ENCODE measurements at places on chromosomes 1 and 21. TPM values are rescaled to one million over a fixed set of nuclear protein-coding genes. Genes with fewer than 3 reads are reported as not detected.
A peak's percentile ranks its signal among the peaks of the same experiment; 100 is the strongest.

MAB21L3 gene
- total RNA-seq = not detected

NES gene
- total RNA-seq = not detected

MFSD2A gene
- total RNA-seq = 2.5 TPM

USP24 gene
- total RNA-seq = 76.3 TPM

GRCh38 chr1:168821434-168821833 is 92.4 kb upstream of the DPT start:
- DNase-seq = no peak

DNA sequence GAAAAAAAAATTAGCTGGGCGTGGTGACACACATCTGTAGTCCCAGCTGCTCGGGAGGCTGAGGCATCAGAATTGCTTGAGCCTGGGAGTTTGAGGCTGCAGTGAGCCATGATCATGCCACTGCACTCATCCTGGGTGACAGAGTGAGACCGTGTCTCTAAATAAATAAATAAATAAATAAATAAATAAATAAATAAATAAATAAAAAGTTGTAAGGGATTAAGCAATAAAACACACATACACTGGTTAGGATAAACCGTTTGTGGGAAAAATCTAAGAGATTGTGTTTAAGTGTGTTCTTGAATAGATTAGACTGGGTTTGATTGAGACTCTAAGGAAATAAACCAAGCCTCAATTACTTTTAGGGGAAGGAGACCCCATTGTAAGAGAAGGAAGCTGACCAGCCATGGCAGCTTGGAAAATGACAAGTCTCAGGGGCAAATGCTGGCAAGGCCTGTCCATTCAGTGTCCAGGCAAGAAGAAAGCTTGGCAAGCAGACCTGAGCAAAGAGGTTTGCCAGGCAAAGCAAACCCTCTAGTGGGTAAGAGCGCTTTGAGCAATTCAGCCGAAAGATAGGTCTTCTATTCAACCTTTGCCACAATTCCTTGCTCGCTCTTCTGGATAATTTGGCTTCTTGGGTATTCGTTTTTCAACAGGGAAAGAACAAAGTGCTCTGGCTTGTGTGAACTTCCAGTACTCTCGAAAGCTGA is 106.9 kb upstream of the SERBP1 start:
- no peak for DNase-seq

DNA sequence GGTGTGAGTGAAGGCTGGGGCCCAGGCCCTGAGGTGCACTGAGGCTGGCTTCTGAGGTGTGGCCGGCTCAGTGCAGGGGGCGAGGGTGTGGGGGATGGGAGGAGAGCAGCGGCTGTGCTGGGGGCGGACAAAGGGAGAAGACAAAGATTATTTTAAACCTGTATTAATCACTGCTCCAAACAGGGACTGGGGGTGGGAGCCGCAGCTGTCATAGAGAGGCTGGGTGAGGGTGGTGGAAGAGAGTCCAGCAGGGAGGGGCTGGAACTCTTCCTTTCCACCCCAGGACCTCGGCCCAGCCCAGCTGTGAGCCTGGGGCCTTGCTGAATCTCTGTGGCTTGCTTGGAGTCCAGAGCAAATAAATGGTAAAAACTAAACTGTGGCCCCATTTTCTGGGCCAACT is 106.9 kb downstream of the KCND3 start:
- DNase-seq = no peak

PTPN14 gene
- total RNA-seq = 0.03 TPM

LHX4 gene
- not detected for total RNA-seq

- DNase-seq = no peak
Observed at GRCh38 chr1:168725060-168725459, 3.9 kb downstream of the DPT start.

DNA sequence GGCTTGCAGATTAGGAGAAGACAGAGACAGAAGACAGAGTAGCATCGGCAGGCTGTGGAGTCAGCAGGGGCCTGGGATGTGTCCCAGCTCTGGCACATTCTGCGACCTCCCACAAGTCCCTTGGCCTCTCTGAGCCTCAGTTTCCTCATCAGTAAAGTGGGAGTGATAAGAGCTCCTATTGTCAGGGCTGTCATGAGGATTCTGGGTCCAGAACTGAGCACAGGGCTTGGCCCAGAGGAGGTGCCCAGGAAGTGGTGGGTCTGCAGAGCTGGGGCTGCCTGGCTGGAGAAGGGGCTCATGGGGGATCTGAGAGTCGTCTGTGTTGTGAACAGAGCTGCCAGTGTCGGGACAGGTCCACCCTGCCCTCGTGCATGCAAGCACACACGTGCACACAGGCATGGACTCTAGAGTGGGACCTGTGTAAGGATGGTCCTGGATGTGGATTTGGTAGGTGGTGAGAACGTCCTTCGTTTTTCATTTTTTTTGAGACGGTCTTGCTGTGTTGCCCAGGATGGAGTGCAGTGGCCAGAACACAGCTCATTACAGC is 262.9 kb downstream of the PTPRU start:
- DNase-seq = no peak

DNA sequence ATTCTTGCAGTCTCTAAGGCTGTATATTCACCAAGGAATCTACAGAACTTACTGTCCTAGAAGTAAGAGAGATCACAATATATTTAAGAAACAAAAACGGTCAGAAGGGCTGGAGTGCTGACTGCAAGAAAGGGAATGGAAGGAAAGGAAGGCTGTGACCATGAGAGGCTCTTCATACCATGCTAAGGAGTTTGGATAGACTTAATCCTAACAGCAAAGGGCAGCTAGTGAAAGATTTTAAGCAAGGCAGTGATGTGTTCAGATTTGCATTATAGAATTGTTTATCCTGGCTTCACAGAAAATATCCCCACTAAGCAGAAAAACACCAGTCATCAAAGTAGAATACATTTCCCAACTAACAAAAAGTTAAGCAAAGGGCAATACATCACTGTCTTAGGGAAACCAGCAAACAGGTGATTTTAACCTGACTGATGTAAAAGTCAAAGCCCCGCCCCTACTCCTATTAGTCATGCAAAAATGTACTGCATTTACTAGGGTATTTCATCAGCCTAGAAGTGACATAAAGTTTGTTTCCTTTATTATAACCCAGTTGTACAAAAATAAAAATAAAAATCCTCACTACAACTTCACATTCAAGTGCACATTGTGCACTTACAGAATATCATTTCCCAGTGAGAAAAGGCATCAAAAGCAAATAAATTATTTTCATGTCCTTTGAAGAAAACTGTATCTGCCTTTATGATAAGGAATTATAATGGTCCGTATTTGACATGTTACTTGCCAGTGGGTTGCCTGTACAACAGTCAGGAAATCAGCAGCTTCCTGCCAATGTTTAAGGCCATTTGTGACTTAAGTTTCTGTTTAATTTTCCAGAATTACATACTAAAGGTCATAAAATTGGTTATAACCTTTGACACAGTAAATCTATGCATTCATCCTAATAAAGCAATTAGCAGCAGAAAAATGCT is 17.2 kb downstream of the JAK1 start:
- peak; percentile 65 for DNase-seq

C1orf56 gene
- total RNA-seq = 1.2 TPM

GRCh38 chr1:236287757-236288619 is 6.2 kb upstream of the ERO1B start:
- no peak for DNase-seq

SPATA46 gene
- total RNA-seq = not detected

DNA sequence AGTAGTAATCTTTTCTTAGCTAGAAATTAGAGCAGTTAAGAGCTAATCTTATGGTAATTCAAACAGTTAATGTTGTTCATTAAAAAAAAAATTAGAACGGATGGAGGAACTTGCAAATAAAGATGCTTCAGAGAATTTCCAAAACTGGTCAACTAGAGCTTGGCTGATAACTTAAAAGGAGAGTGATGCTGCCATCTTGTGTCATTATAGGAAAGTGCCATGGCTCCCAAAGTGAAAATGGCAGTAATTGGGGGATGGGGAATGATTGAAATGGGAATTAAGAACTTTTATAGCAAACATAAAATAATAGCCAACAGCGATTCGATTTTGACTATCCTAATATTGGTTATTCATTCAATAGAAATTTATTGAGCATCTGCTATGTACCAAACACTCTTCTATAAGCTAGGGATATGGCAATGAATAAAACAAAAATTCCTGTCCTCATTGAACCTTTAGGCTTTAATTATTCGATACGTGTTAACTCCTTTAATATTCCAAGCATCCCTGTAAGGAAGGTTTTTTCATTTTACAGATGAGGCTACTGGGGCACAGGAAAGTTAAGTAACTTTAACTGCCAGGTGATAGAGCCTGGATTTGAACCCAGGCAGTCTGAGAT is 5.7 kb upstream of the PLPP3 start:
- no peak for DNase-seq

GRCh38 chr1:221910222-221910621 is 168.3 kb upstream of the DUSP10 start:
- no peak for DNase-seq

- no peak for DNase-seq
Observed at GRCh38 chr1:1377540-1378205, 2.7 kb upstream of the AURKAIP1 start.

GRCh38 chr1:93963585-93963984 is 54.4 kb upstream of the GCLM start:
- DNase-seq = no peak

GRCh38 chr1:206551986-206552326 is 44.6 kb downstream of the RASSF5 start:
- peak; percentile 93 for DNase-seq

ANP32E gene
- 31.9 TPM for total RNA-seq

DNA sequence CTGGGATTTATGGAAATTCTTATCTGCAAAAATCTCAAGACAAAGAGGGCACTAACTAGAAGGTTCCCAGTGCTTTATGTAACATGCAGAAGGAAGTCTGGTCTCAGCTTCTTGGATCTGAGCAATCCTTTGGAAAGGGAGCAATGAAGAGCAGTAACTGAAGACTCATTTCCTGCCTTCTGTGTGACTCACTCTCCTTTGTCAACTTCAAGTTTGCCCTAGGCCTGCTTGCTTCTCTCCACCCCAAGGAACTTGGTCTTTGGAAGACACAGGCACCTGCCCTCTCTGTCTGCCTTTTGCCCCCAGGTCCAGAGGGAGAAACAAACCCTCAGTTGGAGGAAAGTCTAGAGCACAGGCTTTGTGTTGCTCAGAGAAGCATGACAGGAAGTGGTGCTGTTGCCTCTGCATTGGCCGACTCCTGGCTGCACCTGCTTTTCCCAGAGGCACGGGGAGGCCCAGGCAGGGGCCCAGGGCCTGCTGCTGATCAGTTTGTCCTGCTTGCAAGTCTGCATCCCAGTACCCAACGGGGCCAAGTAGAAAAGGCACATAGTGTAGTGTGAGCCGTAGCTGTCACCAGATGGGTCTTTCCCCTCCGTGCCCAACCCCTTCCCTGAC is 137.2 kb downstream of the DHRS3 start:
- peak; percentile 46 for DNase-seq

DNA sequence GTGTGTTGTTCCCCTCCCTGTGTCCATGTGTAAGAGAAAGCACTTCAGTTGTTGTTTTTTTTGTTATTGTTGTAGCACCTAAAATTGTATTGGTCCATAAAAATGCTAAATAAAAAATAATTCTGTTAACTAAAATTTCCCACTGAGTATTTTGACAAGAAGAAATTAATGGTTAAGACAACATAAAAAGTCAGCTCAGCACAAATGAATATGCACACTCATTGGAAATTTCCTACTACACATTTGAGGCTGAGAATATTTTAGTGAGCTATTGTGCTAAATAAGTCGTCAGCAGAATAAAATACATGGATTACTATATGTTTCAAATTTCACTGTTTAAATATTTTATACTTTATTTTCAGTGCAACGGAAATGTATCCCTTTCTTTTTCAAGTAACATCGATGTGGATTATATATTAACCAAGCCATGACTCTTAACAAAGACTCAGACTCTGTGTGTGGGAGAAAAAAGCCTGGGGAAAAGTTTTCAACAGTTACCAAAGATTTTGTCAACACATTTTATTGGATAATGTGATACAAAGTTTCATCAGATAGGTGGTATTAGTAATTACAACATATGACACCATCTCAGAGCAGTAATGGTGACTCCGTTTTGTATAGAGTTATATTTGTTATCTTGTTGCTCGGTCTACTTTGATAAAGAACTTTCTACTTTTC is 63.4 kb downstream of the LYPLAL1 start:
- DNase-seq = no peak

OR2T12 gene
- not detected for total RNA-seq

DNA sequence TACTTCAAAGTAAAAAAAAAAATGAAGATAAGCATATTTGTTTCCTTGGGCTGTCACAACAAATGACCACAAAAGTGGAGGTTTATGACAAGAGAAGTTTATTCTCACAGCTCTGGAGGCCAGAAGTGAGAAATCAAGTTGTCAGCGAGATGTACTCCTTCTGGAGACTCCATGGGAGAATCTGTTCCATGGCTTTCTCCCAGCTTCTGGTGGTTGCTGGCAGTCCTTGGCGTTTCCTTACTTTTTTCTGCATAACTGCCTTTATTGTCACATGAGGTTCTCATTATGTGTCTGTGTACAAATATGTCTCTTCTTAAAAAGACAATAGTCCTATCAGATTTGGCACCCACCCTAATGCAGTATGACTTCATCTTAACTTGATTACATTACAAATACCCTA is 398.3 kb downstream of the KCNT2 start:
- DNase-seq = no peak

DNA sequence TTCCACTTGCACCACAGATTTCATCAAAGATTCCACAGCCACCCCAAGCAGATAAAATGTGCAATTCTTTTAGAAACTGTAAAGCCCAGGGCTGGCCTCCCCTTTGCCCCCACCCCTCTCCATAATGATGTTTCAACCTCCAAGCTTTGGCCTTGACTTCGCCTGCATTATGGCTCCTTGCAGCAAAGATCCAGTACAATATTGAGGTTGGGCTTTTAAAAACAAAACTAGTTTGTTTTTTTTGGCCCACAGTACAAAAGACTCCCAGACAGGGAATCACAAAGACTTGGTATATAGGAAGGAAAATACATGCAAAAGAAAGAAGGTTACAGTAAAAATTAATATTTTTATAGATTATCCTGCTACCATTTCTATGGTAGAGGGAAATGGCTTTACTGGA is 356.5 kb upstream of the PTBP2 start:
- DNase-seq = no peak

DNA sequence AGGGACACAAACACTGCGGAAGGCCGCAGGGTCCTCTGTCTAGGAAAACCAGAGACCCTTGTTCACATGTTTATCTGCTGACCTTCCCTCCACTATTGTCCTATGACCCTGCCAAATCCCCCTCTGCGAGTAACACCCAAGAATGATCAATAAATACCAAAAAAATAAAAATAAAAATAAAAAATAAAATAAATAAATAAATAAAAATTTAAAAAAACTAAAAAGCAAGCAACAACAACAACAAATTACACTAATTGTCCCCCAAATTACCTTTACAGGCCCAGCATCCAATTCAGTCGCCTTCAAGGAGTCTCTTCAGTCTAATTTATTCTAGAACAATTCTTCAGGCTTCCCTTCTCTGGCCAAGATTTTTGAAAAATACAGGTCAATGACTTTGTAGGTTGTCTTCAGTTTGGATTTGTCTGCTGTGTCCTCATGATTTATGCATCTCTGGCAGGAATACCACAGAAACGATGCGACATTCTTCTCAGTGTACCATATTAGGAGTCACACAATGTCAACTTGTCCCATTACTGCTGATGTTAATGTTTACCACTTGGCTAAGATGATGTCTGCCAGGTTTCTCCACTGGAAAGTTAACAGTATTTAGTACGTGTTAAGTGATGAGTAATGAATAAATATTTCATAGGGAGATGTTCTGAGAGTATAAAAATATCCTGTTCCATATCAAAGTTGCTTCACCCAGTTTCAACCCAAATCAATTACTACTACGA is 20.3 kb upstream of the BMP8B start:
- DNase-seq = no peak
